CD4-positive, alpha-beta T cell treated with Interleukin-6 at 100 ng/mL for 8 hours (primary cell): ENCODE measurements at places on chromosomes 2 and 18.

DNA sequence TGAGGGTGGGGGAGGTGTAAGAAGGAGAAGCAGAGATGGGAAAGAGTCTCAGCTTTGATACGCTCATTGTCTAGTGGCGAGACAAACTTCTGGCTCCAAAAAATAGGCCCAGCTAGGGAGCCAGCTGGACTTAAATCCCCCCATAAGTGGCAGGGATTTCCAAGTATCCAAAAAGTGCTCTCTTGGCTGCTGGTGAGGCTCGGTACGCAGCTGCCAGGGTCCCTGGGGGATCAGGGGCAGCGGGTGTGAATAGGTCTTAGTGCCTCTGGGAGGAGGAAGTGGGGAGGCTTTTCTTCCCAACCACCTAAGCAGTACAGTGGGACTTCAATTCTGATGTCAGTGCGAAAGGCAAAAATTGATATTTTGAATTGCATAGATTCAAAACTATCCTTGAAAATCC lies 73.5 kb downstream of the ALK start:
- DNase-seq, result no peak

GRCh38 chr18:77635451-77635850 lies 385.8 kb downstream of the GALR1 start:
- no peak for DNase-seq

GRCh38 chr18:21453511-21453901 lies 147.0 kb downstream of the ESCO1 start:
- no peak for DNase-seq

DNA sequence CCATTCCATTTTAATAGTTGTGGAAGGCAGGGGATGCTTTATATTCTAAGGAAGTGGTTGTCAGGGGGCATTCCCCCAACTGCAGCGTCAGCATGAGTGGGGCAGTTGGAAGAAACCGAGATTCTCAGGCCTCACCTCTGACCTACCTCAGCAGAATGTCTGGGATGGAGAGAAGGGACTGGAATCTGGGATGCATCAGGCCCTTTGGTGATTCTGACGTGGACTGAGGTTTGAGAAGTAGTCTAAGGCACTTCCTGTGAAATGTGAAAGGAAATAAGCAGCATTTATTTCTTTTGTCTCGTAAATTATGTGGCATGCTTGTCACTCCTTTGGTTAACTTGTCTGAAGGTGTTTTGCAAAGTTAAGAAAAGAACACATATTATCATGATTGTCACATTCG lies 540.7 kb upstream of the NETO1 start:
- DNase-seq, result no peak

GRCh38 chr2:18047896-18048657 lies 169.6 kb downstream of the KCNS3 start:
- no peak for DNase-seq

DNA sequence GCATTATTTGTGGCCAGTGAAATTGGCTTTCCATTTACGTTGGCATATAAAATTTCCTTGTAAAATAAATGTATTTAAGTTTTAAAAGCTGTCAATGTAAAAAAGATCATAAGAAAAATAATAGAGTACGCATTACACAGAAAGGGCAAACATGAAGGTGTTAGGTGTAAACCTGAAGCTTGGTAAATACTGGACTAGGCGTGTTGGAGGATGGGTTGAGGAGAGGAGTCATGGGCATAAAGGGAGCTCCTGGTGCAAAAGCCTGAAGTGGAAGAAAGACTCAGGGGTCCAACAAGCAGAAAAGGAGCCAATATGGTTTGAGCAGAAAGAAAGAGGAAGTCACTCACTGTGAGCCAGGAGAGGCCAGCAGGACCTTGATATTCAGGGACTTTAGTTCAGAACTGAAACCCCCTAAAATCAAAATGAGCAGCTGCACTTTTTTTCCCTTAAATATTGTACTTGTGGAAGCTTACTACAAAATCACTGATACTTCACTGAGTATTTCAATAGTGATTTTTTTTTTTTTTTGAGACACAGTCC lies 24.4 kb downstream of the SP5 start:
- no peak for DNase-seq

GRCh38 chr2:189798312-189799029 lies 14.2 kb downstream of the PMS1 start:
- no peak for DNase-seq

DNA sequence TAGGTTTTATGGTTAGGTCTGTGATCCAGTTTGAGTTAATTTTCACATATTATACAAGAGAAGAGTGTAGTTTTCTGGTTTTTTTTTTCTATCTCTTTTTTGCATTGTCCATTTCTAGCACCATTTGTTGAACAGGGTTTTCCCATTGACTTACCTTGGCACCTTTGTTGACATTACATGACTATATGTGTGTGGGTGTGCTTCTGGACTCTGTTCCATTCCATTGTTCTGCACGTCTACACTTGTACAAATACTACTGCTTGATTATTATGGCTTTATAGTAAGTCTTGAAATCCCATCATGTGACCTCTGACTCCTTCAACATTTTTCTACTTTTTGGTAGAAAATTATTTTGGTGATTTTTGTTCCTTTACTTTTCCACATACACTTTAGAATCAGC lies 38.7 kb downstream of the UBE2F start:
- DNase-seq, result no peak

DNA sequence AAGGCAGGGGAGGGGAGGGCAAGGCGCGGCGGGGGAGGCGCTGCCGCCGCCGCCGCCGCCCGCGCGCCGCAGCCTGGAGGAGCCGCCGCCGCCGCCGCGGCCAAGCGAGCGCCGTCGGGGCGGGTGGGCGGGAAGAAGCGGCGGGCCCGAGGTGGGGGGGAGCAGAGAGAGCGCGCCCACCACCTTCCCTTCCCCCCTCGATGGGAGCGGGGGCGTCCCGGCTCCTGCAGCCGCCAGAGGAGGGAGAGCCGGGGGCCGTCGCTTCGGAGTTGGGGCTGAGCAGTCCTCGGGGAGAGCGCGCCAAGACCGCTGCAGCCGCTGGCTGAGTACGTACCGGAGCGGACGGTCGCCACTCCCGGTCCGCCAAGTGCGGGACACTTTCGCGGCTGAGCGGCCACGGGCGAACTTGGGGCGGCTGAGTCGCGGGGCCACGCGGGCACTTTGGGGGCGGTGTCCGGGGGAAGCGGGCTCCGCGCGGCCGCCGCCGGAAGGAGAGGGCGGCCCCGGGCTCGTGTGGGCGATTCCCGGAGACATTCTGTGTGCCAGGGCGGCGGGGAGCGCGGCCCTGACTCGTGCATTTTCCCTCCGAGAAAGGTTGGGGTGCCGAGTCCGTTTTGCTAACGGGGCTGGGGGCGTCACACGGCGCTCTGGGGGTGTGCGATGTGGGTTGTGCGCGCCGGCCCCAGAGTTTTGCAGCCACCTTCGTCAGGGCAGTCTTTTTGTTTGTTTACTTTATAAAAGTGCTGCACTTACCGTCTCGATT lies at the start of gene NAB1:
NAB1 (plus strand) TSS at position 49 of the 763 bp plus-strand sequence. CDS start 10,094 bp downstream, outside the sequence.
- DNase-seq, result peak; percentile 38

DNA sequence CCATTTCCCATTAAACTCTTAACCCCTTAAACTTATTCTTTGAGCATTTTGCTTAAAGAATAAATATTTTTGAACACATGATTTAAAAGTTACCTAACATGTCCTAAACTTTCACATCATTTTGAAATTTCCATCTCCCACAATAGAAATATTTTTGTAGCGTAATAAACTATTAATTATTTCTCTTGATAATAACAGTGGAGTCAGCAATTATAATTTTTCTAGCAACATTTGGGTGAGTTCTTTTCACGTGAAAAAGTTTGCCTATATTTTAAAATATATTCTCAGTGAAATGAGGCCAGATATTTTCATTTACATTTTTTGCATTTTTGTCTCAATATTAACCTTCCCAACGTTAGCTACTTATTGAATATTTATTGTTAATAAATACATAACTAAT lies 320.4 kb upstream of the CRIM1 start:
- no peak for DNase-seq

GRCh38 chr2:207734264-207734635 lies 22.8 kb downstream of the CCNYL1 start:
- DNase-seq, result no peak

DNA sequence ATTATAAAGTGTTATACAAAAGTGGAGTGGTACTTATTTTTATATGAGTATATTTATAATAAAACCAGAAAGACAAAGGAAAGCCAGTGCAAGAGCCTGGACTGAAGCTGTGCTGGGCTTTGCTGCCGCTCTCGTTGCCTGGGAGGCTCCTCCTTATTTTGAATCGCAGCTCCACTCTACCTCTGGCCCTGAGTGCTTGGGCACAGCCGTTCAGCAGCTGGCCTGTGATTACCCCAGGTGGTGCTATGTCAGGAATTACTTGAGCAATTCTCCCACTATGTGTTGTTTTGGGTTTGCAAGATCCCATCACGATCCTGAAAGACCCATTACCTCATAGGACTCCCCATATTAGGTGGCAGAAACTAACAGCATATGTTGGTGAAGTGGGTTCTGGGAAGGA lies 53.0 kb upstream of the LCLAT1 start:
- DNase-seq, result no peak

- DNase-seq, result no peak
Observed at GRCh38 chr2:166784296-166784946, 103.9 kb upstream of the XIRP2 start.

DNA sequence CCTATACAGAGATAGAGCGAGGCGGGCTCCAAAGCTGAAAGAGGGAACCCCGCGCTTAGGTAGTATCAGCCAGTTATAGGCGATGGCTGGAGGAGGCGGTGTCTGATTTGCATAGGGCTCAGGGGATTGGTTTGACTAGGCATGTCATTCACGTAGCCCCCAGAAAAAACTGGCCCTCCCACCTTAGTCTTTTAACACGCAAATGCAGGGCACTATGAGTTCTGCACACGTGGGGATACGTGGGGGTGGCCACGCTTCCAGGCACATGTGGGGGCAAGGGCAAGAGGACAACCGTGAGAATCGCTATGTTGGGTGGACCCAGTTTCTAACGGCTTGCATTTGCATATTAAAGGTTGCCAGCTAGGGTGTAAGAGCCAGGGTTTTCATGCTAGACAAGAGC lies 56.7 kb upstream of the MSTN start:
- DNase-seq, result peak; percentile 16

- DNase-seq, result no peak
Observed at GRCh38 chr2:211860224-211860623, 678.4 kb downstream of the ERBB4 start.

- DNase-seq, result no peak
Observed at GRCh38 chr18:68699043-68699442, 15.9 kb downstream of the TMX3 start.

GRCh38 chr18:13628211-13628610 lies 98.1 kb downstream of the FAM210A start:
- no peak for DNase-seq
